ENCODE measurements at places on chromosomes 7 and 10.

DNA sequence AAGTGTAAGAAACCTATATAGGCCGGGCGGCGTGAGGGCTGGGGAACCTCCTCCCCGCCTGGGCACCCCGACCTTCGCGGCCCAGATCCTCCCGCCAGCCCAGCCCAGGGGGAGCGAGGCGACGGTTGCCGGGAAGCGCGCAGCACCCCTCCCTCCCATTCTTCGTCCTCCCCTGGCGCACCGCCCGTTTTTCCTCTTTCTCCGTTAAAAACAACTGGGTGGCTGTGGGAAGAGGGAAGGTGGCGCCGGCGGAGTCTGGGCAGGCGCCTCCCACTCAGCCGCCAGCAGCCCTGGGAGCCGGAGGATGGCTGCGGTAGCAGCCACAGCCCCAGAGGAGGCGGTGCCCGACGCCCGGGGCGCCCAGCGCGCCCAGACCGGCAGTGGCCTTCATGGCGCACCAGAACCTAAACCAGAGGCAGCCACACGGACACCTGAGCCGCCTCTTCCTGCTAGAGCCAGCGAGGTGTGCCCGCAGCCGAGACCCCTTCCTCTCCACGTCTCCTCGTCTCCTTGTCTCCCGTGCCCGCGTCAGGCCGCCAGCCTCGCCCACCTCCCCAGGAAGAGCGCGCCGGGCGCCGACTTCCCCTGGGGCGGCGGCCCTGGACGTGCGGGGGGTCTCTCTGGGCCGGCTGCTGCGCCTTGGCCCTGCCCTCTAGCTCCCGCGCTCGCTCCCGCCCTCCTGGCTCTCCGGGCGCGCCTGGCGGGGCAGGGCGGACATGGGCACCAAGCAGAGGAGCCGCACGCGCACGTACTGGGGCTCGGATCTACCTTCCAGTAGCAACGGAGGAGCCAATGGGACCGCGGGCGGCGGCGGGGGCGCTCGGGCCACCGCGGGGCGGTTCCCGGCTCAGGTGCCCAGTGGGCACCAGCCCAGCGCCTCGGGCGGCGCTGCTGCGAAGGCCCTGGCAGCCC is 32.8 kb upstream of the SFTPD start:
- peak; percentile 65 for DNase-seq

GRCh38 chr7:45258533-45259226 is 101.1 kb downstream of the RAMP3 start:
- DNase-seq: no peak

DNA sequence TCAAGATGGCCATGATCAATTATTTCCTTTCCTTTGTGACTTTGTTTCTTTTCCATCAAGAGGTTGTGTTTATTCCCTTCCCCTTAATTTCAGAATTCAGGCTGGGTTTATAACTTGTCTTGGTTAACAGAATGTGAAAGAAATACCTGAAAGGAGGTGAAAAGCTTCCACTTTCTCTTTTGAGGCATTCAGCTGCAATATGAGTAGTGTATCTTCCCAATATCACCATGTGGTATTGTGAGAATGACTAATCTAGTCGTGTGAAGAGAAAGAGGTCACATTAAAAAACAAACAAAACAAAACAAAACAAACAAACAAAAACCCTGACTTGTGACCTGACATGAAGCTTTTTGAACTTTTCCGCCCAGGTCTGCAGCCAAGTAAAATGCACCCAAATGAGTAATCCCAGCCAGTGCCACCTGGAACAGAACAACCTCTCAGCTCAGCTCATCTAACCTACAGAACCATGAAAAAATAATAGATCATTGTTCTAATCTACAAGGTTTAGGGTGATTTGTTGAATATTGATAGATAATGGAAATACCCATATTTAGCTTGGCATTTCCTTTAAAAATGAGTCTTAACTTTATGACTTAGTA is 70.8 kb upstream of the TEX47 start:
- DNase-seq: no peak

DNA sequence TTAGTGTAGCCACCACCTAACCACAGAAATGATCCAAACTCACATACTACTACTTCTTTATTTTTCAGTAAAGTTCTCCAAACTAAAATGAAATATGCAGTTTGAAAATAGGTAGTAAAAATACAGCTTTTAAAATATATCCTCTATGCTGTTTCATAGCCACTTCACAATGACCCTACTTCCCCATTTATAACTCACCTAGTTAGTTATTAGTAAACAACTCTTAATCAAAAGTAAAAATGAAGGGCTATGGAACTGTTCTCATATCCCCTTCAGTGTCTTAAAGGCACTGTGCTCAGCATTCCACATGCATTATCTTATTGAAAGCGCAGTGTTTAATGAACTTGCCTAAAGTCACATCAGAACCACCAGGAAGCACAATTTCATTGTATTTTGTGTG is 43.5 kb downstream of the KMT2C start:
- no peak for DNase-seq

- DNase-seq: no peak
These were observed 195.7 kb upstream of the CELF2 start for GRCh38 chr10:10821926-10822325.

DNA sequence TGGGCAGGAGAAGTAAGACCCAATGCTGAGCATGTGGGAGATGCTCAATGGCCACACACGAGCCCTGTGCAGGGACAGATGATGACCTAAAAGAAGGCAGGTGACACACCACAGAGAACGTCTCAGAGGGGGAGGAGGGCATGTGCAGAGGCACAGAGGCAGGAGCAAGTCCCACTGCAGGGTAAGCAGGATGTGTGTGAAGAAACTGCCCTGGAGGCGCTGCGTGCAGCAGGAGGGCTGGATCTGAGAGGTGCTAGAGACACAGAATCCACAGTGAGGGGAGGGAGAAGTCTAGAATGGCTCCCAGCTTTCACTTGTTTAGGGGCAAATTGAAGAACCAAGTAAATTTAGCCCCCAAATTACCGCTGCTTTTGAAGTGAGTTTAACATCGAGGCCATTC is 14.9 kb downstream of the DYDC2 start:
- no peak for DNase-seq

GRCh38 chr10:78215645-78216044 is 182.0 kb downstream of the RPS24 start:
- DNase-seq: peak; percentile 46

DNA sequence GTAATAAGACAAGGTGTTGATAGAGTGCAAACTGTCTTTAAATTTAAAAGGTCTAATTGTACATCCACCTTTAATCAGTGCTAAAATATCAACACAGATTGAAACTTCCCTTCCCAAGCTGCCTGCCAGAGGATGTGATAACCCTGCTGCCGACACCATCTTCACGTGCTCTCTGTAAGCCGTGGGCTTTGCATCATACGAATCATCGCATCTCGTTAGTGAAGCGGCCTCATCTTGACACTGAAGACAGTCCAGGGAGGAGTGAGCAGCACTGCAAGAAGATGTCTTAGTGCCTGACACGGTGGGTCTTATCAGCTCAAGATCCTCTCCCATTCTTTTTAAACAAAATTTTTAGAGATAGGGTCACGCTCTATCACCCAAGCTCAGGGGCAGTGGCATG is 518.8 kb downstream of the PTPRN2 start:
- no peak for DNase-seq

DNA sequence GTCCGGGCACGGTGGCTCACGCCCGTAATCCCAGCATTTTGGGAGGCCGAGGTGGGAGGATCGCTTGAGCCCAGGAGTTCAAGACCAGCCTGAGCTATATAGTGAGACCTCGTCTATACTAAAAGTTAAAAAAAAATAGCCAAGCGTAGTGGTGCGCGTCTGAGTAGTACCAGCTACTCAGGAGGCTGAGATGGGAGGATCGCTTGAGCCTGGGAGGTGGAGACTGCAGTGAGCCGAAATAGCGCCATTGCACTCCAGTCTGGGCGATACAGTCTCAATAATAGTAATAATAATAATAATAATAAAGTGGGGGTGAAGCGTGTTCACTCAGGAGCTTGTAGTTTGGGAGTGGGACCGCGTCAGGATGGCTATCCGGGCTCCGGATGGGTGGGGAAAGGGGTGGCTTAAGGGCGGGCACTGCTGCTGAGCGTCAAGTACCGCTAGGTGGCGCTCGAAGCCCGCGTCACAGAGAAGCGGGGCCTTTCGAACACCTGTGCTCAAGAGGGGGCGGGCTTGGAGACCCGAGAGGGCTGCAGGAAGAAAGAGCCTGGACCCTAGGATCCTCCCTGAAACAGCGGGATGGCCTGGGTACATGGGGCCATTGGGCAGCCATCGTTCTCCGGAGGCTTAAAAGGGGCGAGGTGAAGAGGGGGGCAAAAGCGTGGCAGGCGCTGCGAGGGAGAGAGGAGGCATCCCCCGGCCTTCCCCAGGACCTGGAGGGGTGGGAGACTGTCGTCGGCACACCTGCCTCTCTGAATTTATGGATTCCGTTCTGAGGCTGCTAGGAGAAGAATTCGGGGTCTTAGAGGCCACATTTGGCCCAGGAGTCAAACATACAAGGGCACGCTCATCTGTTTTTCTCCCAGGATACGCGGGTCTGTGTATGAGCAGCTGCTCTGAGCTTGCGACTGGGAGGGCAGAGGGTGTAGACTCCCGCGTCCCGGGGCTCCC is 14.5 kb downstream of the LBX1 start:
- peak; percentile 65 for DNase-seq

DNA sequence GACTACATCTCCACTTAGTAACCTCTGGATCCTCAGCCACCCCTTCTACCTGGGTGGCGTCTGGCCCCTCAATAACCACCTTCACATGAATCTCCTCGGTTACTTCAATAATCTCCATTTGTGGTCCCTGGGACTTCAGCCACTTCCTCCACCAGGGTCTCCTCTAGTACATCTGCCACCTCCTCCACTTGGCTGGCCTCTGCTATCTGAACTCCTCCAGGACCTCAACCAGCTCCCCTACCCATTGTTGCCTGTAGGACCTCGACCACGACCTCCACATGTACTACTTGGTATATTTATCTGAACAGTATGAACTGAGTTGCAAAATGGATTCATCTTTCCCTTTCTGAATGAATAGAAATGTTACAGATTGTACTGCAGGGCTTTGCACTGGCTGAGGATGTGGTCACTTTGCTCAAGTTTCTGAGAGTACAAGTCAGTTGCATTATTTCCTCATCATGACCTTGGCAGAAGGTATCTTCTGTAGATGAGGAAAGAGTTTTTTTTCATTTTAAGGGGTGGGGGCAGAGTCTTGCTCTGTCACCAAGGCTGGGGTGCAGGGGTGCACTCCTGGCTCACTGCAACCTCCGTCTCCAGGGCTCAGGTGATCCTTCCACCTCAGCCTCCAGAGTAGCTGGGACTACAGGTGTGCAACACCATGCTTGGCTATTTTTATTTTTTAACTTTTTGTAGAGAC is 36.0 kb downstream of the MAT1A start:
- no peak for DNase-seq

DNA sequence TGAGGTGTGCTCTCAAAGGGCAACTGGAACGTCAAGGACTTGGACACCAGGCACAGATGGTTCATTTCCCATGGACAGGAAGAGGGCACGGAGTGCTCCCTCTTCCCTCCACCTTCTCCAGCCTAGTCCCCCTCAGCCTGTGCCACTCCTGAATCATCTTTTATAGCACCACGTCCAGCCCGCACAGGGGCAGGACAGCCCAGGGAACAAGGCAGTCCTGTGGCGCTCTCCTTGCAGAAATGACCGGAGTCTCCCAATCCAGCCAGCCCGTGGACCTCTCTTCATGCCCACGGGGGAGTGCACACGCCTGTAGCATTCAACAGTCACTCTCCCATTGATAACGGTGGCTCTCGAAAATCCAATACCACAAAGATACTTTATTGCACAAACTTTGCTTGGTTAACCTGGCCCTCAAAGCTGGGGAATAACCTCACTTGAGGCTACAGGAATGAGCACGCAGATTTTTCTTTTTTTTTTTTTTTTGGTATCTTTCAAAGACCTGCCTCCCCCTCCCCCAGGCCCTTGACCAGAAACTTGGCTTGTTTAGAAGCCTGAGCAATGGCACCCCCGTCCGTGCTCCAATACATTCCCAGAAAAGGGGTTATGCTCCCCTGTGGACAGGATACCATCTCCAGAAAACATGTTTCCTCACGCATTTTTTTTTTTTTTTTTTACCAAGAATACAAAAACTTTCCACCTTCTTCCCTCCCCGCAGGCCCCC is 733 bp downstream of the PRKCQ start:
- DNase-seq: no peak

GRCh38 chr10:111017098-111017497 is 59.7 kb upstream of the ADRA2A start:
- DNase-seq: peak; percentile 77

- no peak for DNase-seq
These were observed 174.4 kb downstream of the CREB5 start for GRCh38 chr7:28586736-28587135.

DNA sequence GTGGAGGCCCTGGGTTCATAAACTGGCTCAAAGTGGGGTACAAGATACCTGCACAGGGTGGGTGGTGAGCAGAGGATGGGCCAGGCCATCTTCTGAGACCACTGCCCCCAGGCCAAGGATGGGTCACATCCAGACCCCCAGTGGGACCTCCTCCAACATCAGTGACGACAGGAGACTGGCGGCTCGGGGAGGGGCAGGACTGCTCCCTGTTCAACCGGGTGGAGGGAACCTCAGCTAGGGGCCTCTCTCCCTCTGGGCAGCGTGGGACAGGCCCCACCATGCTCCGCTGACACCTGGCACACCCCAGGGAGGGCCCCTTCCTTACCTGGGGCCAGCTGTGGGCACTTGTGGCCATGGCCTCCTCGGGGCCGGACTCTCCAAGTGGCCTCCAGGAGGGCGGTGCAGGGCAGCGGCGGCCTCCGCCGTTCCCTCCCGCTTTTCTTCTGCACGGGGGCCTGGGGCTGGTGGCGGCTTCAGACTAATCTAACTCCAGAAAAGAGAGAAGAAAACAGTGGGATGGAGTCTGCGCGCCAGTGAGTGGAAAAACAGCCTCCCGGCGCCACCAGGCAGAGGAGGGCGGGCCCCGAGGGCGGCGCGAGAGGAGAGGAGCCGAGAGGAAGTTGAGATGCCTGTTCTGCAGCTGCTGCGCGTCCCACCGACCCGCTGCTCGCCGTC is at the start of gene CALHM2:
TSS of gene CALHM2 (minus strand) at position 540 of the 675 bp plus-strand sequence. CDS start 2,429 bp downstream, outside the sequence.
- peak; percentile 68 for DNase-seq

GRCh38 chr7:148242294-148242821 is 348.2 kb upstream of the C7orf33 start:
- peak; percentile 62 for DNase-seq

GRCh38 chr7:156949541-156950380 is at the start of gene NOM1:
Gene NOM1, plus strand, starts transcription at chr7:156949712. Its CDS starts 26 bp downstream, at chr7:156949738.
- DNase-seq: peak; percentile 94

DNA sequence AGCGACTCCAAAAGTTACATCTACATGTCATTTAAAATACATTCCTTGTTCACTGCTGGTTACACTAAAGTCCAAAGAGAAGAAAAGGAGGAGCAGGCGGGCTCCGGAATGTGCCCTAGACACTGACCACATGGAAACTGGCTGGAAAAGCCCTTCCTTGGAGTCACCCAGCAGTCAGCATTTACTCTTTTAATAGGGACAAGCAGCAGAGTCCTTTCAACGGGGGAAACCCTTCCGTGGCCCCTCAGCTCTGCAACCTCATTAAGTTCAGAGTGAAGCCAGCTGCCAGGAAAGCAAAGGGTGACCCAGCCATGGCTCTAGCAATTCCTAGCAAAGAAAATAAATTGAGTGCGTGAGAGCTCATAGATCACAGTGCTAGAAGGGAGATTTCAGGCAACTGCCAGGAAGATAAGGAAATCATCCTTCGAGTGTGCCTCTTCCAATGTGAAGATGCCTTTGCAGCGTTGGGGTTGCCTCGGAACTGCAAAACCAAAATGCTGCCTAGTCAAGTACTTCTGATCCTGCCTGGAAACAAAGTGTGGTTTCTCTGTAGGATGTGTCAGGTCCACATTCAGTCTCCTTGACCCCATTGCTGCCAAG is 101.6 kb downstream of the SORBS1 start:
- no peak for DNase-seq

- no peak for DNase-seq
These were observed 47.2 kb upstream of the SLC39A12 start for GRCh38 chr10:17904564-17904963.

Data from suppressor macrophage treated with lipopolysaccharide for 1 hour (primary cell).